ENCODE measurements at places on chromosomes 6 and 20.

DNA sequence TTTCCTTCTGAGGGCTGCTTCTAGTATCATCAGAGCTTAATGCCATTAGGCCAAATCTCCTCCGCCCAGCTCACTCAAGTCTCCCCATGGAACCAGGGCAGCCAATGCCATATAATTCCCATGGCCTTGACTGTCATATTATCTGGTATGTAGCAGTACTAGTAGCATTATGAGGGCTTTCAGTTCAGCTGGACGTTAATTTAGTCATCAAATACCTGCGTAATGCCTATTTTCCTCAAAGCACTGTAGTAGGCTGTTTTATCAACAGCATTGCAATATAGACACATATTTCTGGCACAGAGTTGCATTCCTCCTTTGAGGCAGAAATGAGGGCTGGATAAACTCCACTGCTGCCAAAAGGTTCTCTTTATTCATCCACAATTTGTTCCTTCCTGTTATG lies 1.7 kb downstream of the KCTD20 start:
- DNase-seq = no peak

GRCh38 chr20:50885781-50886180 lies 45.5 kb downstream of the ADNP start:
- DNase-seq = no peak

DNA sequence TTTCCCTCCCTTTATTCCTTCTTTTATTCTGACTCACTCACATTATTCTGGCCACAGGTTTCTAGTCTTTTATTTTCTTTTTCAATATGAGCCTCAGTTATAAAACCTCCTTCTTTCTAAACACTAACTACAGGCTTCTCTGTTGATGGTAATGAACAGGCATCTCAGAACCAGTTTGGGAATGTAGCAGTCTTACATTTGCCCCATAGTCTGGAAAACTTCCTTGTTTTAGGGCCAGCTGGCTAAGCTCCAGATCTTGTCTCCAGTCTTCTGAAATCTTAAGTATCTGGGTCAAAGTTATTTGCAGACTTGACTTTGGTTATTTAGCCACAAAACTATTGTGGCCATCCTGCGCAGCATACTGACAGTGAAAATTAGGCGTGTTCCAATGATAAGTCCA lies 97.0 kb upstream of the MAN1A1 start:
- no peak for DNase-seq

GRCh38 chr6:35754452-35755277 lies 17.8 kb downstream of the ARMC12 start:
- no peak for DNase-seq

DNA sequence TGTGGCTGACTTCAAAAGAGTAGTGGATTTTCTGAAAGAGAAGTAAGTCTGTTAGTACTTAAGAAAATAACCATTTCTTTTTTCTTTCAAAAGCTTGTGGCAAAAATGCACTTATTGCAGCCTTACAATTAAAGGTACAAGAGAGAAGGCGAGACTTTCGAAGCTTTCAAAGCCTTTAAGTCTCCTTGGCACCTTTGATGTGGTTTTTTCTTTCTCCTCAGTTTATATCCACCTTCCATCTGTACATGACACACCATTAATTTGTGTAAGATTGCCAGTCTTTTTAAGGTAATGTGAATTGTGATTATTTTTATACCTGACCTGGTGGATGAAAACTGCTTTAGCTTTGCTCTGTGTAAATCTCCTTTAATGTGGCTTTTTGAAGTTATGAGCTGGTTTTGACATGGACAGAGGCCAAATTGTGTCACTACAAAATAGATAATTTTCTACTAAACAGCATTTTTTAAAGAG lies 466.1 kb downstream of the CDKAL1 start:
- no peak for DNase-seq

All from stimulated activated CD4-positive, alpha-beta T cell treated with anti-CD3 and anti-CD28 coated beads, Interleukin-15, amount 100 ng/mL, for 24 hours (primary cell).